ENCODE measurements at places on chromosomes 11 and 22.
A peak's percentile ranks its signal among the peaks of the same experiment; 100 is the strongest.

DNA sequence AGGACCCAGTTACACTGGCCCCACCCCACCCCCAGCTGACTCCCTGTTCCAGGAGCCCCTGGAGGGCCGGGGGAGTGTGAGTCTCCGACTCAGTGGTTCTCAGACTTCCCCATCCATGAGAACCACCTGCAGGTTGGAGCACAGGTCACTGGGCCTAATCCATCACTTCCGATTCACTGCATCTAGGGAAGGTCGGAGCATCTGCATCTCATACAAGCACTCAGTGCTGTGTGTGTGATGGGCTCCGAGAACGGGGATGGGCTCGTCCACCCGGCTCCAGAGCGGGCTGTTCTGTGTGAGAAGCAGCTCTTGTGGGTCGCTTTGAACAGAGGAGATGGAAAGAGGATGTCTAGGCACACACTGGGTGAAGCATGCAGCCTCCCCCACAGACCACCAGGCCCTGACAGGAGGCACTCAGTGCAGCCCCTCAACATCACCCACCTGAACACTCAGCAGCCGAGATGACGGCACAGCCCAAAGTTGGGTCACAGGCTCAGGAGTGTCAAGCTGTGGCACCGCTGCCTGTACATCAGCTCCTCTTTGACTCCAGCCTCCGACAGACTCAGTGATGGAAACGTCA lies 541.4 kb downstream of the BRD1 start:
- DNase-seq, result no peak

GRCh38 chr22:23533328-23533762 lies 46.7 kb downstream of the IGLL1 start:
- no peak for DNase-seq

DNA sequence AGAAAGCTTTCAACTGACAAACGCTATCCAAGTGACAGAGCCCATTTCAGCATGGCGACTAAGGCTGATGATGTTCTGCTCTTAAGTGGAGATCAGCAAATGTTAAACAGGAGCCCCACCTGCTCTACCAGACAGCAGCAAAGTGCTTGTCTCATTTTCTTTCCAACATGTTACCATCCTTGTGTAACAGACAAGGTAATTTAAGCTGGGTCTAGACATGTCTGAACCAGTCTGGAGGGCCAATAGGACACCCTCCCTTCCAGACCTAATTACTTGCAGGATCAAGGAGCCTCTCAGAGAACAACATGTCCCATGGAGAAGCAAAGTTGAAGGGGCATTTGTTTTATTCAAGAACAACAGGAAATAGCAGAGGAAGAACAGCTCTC lies 3.9 kb upstream of the LMO2 start:
- DNase-seq, result no peak

DNA sequence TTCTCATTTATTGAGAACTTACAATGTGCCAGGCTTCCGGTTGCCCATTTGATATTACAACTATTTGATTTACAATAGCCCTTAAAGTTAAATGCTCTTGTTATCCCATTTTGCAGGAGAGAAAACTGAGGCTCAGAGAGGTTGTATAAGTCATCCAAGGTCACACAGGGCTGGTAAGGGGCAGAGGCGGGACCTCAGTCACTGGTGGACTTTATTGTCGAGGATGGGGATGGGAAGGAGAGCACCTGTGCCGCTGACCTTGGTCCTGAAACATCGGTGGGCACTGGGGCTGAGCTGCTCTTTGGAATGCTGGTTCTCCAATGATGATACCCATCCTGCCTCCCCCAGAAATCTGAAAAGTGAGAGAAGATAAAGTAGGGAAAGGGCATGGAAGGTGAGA lies 265.4 kb downstream of the MIAT start:
- DNase-seq, result no peak

DNA sequence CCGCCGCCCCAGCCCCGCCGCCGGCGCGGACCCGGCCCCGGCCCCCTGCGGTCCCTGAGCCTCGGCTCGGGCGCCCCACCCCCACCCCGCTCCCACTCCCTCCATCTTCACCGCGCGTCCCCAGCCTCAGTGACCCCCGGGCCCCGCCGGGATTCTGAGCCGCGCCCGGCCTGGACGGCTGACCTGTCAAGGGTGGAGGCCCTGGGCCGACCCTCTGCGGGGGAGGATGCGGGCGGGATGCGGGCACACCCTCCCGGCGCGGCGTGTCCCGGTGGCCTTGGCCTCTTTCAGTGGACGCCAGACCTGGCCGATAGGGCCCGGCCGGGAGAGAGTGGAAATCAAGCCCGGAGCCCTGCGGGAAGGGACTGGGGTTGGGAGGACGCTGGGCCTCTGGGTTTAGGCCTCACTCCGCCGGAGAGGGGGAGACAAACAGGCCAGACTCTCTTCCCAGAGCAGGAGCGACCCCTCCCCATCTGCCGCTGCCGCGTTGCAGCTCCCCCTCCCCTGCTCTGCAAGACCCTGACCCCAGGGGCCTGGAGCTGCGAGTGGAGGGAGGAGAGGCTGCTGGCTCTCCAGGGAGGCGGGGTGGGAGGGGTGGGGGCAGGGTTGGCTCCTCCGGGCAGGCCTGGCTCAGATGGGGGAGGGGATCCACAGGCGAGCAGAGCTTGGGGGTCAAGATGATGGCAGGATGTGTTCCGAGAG lies 525 bp downstream of the MAPK8IP2 start:
- DNase-seq, result no peak

- DNase-seq, result peak; percentile 89
Observed at GRCh38 chr22:24516301-24516737, 21.2 kb downstream of the UPB1 start.

GRCh38 chr11:47551086-47551485 lies 1.8 kb downstream of the CELF1 start:
- DNase-seq, result no peak

- DNase-seq, result no peak
Observed at GRCh38 chr22:30265823-30266444, 717 bp downstream of the OSM start.

DNA sequence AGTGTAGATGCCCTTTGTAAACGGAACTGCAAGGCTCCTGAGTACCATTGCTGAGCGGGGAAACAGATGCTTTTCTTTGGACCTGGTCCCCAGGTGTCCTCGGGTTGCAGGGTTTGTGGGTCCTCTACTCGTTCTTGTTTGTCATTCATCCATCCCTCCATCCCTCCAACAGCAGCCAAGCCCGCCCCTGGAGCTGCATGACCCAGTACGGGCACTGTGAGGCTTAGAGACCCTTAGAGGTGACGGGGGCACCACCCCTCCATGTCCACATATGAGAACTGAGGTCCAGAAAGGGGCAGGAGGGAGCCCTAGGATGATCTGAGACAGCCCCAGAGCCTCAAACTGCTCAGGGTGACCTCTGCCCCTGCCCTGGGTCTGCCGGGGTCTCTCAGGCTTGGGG lies 45.4 kb downstream of the WNT11 start:
- no peak for DNase-seq

DNA sequence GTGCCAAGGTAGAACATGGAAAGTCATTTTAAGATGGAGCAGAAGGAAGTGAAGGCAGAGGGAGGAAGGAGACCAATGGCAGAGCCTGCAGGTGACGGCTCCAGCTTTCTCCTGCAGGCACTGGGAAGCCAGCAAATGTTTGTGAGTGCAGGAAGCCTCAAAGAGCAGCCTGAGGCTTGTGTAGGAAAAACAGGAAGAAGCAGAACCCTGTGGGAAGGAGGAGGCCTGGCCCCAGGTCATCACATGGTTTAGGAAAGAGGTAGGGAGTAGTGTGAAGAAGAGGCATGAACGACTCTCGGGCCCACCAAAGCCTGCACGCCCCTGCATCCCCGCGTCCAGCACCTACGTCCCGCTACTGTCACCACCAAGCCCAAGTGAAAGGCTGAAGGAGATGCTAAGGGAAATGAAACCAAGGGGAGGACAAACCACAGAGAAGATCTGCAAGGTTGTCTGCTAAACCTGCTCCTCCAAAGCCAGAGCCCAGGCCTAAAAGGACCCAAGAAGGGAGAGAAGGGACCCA lies 151.5 kb downstream of the CHST1 start:
- DNase-seq, result no peak

- peak; percentile 73 for DNase-seq
Observed at GRCh38 chr22:26496456-26496855, 12.8 kb downstream of the SRRD start.

- DNase-seq, result peak; percentile 87
Observed at GRCh38 chr11:13207665-13208594, 69.7 kb upstream of the BMAL1 start.

DNA sequence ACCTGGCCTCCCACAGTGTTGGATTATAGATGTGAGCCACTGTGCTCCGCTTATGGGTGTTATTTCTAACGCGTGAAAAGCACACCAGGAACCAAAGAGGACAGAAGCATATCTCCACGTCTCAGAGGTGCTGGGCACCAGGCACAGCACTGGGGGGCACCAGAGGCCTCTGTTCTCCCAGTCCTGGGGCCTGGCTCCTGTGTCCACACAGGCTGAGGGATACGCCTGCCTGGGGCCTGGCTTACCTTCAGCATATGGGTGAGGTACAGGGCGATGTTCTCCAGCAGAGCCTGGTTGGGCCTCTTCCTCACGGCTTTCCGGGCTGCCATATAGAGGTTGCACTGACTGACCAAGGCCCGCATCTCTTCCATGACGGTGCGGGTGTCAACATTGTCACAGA lies 24.7 kb upstream of the NAP1L4 start:
- no peak for DNase-seq

DNA sequence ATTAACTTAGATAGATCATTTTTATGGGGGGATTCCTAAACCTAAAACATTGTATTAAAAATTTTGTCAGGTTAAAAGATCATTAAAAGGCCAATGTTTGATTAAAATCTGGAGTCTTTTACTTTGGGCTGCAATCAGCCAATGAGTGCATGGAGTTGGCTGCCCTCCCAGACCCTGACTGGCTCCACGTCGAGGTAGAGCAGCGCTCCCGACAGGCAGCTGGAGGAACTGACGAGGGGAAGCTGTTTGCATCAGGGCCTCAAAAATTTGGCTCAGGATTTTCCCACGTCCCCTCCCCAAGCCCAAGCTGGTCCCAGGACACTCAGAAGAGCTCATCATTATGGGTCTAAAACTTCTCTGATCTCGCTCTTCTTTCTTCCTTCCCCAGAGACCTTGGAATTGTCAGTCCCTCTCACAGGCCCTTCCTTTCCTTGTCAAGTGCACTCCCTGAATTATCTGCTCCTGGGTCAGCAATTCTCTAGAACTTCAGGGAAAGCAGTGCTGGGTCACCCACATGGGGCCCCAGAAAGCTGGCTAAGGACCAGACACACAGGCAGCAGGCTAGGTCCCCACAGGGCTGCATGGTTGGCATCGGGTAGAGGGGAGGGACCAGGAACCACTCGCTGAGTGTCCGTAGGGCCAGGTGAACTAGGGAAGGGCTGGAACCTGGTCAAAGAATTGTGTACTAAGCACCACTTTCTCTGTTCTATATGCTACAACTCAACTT lies 119.6 kb upstream of the IGLL5 start:
- DNase-seq, result no peak

- no peak for DNase-seq
Observed at GRCh38 chr11:133937015-133937414, 19.8 kb downstream of the IGSF9B start.

DNA sequence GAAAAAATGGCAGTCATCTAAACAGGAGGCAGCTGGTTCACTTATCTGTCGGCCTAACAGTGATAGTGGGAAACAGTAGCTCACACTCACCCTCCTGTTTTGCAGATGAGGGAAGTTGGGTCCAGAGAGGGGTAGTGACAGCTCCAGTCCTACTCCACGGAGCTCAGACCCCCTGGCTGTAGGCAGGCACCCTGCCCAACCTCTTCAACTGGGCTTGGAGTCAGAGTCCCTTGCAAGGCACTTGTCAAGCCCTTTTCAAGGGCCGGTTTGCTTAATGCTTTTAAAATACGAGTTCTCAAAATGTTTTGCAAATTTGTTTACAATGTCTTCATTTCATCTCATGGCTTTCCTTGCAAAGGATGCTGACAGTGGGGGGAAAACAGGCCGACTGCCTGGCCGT lies 75.1 kb downstream of the BMAL1 start:
- DNase-seq, result no peak

DNA sequence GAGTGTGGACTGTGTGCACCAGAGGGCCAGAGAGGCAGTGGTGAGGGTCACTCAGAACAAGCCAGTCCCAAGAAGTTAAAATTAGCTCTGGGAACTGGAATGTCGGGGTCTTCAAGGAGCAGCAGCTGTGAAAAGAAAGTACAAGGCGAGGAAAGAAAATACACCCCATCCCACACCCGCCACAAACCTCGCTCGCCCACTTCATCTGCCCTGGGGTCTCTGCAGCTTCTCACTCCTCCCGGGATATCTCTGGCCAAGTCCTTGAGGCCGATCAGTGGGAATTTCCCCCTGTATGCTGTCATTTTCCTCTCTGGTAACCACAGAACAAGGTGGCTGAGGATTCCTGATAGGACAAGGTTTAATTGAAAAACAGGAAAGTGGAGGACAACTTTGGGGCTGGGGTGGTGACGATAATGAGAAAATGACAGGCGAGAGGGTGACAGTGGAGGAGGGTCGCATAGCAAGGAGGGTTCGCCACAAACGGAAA lies 36.3 kb upstream of the TIMP3 start:
- DNase-seq, result peak; percentile 47

DNA sequence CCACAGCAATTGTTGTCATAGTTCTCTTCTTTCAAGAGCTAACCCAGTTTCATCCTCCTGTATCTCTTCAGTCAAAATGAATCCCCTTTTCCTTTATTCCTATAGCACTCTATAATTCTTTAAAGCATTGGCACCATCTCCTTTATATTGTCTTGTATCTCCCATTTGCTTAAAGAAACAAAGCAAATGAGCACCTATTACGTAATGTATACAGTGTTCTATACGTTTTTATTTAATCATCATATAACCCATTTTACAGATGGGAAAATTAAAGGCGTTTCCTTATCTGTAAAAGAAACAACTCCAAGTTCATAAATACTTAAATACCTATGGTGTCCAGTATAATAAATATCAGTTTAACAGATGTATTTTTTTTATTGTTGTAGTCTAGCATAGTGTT lies 6.4 kb upstream of the REXO2 start:
- no peak for DNase-seq

DNA sequence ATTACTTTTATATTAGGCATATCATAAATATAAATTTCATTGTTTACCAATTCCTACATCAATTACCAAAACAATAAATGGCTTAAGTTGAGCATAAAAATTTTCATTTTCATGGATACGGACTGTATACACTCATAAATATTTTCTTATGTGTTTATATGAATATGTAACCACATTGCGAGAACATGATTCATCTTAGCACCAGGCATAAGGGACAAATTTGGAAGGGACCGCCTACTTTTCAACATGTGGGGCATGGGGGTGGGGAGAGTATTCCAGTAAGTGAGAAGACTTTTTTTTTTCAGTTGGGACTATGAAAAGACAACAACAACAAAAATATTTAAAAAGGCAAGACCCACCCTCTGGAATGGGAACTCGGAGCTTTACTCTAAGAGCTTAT lies 296.1 kb downstream of the RAB38 start:
- DNase-seq, result no peak

GRCh38 chr22:48445113-48445827 lies 1382.4 kb downstream of the BRD1 start:
- DNase-seq, result peak; percentile 34

DNA sequence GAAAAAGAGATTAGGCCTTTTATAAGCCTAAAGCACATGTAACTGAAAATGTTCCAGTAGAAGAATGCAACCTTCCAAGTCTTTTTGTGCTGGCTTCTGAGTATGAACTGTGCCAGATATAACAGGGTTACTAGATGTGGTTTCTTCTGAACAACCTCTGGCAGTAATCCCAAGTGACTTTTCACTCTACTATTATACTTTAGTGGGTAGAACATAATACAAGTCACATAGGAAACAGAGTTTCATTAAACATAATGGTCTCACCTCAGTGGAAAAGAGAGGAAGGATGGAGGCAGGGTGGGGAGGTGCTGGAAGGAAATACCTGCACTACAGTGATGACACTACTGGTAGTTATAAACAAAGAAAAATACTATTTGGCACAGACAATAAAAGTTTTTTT lies 81.3 kb downstream of the PHF21A start:
- peak; percentile 77 for DNase-seq
